ENCODE measurements at places on chromosomes 7 and 10.

DNA sequence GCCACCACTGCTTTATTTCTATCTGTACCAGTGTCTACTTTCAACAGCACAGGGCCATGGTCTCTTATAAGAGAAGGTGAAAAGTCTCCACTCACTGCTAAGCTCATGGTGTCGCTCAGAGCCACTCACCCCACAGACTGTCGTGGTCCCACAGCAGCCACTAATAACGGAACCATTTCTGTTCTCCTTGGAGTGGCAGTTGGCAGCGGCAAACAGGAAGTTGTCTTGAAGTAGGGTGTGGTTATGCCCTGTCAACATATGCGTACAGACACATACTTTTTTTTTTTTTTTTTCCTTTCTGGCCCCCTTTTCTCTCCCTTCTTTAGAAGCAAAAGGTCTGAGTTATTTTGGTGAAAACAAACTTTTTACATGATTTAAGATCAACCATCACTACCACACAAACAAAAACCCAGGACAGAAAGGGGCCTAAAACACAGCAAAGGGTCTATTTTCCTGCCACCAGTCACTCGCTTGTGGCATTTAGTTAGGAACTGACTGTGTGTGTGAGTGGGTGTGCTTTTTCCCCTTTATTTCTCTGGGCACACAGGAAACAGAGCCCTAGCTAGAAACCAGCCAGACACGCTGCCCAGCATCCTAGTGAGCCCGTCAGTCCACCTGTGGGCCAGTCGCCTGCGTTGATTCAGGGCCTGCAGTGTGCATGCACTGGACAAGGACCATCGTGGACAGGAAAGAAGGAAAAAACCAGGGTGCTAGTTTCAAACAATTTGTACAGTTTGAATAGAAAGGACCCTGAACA, 96.7 kb upstream of the EFCAB10 start:
- DNase-seq: no peak

- no peak for DNase-seq
Observed at GRCh38 chr7:132462478-132462877, 113.8 kb downstream of the PLXNA4 start.

GRCh38 chr10:76202777-76203176, 771.4 kb downstream of the LRMDA start:
- DNase-seq: no peak

GRCh38 chr7:140333223-140333622, 65.1 kb downstream of the SLC37A3 start:
- no peak for DNase-seq

DNA sequence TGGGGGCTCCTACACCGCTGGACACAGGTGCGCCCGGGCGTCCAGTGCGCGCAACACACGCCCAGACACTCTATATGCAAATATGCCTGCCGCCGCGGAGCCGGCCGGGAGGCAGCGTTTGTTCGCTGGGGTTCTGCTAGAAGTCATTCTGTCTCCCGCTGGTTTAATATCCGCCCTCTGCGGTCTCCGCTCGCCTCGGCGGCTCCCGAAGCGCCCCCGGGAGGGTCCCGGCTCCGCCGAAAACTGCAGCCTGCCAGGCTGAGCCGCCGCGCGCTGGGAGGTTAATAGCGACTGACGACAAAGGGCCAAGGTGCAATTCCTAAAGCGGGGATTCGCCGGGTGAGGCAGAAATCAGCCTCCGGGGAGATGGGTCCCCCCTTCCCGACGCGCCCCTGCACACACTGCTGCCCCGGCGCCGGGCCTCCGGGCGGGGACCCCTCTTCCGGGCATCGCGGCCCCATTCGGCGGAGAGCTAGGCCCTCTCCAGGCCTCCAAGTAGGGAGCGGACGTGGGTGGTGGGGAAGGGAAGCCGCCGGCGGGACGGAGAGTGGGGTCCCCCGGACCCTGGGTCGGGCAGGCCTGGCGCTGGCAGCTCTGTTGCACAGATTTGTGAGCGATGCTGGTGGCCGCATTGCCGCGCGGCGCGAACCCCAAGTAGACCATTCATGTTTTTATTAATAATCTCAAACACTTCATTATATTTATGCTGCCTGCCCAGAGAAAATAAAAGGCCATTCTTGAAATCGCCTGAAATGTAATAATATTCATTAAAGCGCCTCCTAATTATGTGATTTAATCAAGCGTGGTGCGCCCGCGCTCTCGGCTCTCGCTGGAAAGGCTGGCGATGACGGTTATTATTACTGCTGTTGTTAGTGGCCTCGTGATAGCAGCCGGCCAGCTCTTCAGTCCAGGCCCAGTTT, 9.1 kb downstream of the EN2 start:
- no peak for DNase-seq

DNA sequence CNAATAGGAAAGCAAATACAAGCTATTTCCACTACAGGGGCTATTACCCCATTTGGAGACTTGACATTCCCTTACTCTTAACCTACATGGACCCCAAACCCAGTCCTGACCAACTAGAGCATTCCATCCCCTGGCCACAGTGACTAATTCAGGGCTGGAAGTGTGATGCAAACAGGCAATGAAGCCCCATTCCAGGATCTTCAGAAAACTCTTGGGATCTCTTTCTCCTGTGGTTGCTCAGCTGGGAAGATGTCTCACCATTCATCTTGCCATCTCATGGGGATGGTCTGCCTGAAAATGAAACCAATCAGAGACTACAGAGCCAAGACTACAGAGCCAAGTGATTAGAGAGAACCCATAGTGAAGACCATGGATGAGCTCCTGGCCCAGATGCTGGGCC, 206.2 kb downstream of the ZNF365 start:
- no peak for DNase-seq

DNA sequence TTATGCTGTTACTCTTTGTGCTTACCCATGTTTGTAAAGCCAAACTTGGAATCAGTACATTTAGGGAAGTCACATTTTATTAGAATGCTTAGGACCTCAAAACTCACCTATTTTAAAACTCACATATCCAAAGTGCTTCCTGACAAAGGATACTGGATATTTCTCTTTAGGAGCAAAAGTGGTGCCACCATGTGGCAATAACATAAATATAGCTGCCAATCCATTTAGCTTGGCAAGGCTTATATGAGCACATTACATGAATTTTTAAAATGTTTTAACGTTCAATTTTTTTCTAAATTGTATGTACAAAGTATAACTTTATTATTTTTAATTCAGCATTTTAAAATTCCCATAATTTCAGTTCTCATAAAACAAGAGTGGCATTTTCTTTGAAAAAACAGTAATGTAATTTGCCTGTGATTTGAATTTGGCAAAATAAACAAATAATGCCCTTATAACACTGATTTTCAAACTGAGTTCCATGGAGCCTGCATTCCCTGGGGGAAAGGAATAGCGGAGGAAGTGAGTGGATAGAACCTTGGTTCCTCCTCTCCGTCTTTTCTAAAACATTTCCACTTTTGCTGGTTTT, 75.4 kb downstream of the HDAC9 start:
- DNase-seq: no peak

- no peak for DNase-seq
Observed at GRCh38 chr7:48421357-48421756, 250.1 kb downstream of the ABCA13 start.

DNA sequence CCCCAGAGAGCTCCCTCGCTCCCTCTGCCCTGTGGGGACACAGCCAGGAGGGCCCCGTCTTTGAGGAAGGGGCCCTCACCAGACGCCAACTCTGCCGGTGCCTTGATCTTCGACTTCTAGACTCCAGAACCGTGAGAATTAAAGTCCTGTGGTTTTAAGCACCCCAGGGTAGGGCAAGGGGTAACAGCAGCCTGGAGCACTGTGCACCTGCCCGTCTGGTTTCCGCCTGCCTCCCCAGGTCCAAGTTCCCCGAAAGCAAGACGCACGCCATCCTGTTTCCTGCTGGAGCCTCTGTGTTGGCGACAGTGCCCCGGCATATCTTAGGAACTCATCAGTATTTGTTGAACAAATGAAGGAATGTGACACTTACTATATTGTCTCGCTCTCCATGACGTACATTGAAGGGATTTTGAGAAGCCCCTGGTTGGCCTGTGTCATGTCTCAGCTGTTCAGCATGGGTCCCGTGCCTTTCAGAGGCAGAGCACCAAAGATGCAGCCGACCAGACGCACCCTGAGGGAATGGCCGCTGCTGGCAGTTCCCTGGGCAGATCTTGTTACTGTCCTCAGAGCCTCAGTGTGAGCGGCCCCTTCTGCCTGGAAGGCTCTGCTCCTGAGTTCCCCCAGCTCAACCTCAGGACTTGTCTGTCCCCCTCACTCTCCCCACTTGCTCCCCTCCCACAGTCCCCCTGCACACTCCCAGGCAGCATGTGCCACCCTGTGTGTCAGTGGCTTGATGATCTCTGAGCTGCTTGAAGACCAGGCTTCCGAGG, 226.2 kb downstream of the TCERG1L start:
- DNase-seq: no peak

DNA sequence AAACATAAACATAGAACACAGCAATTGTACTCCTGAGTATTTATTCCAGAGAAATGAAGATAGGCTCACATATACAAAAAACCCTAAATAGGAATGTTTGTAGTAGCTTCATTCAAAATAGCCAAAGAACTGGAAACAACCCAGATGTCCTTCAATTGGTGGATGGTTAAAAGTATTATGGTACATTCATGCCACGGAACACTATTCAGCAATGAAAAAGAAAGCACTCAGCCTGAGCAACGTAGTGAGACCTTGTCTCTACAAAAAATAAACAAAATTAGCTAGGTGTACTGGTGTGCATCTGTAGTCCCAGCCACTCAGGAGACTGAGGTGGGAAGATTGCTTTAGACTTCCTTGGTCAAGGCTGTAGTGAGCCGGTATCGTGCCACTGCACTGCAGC, 94.4 kb downstream of the RAPGEF5 start:
- DNase-seq: no peak

Measured in coronary artery (tissue), 2 donors.